ENCODE measurements at places on chromosomes 6 and 20.

DNA sequence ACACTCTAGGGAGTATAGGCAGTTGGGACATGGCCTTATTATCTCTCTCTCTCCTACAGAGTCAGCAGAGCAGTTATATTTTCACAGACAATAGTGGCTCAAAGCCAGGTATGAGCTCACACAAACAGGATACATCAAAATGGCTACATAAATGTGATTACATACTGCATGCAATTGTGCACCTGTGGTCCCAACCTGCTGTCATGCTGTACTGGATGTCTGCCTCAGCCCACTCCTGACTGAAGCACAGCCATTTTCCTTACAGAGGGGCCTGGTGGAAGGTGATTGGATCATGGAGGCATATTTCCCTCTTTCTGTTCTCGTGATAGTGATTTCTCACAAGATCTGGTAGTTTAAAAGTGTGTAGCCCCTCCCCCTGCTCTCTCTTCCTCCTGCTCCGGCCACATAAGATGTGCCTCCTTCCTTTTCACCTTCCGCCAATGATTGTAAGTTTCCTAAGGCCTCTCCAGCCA, 37.0 kb upstream of the SAMHD1 start:
- no peak for DNase-seq

DNA sequence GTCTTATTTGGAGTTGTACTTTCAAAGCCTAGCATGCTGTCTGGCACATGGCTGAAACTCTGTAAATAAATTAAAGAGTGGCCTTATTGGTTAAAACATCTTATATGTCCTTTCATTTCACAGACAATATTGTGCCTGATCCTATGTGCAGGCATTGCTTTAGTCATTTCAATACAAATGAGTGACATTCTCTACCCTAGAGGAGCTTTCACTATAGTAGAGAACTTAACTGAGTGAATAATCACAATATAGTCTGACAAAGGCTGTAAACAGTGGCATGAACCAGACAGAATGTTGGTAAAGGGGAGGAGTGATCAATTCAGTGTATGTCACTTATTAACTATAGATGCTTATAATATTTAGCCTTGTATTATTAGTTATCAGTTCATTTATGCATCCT, 481.8 kb downstream of the TFAP2B start:
- DNase-seq, result no peak

GRCh38 chr6:9467741-9468140, 947.1 kb downstream of the TFAP2A start:
- DNase-seq, result no peak

DNA sequence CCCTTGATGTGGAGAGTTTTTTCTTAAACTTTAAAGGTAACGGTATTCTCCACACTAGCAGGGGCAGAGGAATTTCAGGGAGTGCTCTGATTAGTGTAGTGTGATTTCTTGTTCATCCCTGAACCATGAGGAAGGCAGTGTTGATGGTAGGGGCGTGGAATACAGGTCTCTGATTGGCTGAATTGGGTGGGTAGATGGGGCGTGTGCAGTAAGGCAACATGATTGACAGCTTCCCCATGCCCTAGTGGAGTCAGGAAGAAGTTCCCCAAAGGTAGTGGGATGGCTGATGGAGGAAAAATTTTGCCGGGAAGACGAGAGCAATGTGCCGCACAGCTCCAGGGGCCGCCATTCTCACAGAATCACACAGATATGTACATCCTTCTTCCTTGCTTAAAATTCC, 97.4 kb upstream of the SALL4 start:
- no peak for DNase-seq

DNA sequence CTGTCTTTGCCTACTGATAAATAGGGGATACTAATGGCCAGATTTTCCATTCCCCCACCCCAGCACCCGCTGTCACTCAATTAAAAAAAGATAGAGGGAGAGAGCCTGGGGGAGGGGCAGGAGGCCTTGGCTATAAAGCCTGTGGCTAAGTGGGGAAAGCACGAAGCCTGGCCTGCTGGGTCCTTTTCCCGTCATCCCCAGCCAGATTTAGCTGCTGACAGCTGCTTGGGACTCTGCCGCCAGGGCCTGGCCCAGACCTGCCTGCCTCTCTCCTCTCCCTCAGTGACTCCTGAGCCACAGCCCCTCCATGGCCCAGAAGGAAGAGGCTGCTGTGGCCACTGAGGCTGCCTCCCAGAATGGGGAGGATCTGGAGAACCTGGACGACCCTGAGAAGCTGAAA, at the start of gene APOBEC2:
Gene APOBEC2, plus strand, starts transcription at position 162 of the 400 bp plus-strand sequence. Its CDS starts 146 bp downstream, at position 308.
- no peak for DNase-seq
